ENCODE measurements at places on chromosomes 5 and 9. TPM values are rescaled to one million over a fixed set of nuclear protein-coding genes. Genes with fewer than 3 reads are reported as not detected.

CCDC171 gene
- total RNA-seq: 2.2 TPM

DNA sequence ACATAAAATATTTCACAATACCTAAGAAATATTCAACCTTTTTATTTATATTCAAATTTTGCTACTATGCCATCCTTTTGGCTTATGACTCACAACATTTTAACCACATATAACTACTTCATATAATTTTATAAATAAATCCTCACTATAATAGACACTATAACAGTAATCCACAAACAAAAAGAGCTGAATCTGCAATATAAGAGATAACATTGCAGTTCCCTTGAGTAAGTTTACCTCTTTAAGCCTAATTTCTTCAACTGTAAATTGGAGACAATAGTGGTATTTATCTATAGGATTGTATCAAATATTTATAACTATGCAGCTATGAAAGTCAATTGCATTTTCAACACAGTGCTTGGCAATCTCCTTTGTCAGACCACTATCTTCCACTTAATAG, 1084.5 kb downstream of the NR2F1-AS1 start:
- DNase-seq: no peak

TLE4 gene
- 220 TPM for total RNA-seq

FRMD3 gene
- total RNA-seq: 1.2 TPM

- DNase-seq: no peak
Measured at GRCh38 chr9:18526685-18527084, 52.7 kb downstream of the ADAMTSL1 start.

GRCh38 chr5:44389823-44390143, 563 bp upstream of the FGF10 start:
- DNase-seq: no peak

NUTM2F gene
- total RNA-seq: not detected

C9orf50 gene
- not detected for total RNA-seq

GRCh38 chr5:172123269-172123692, 64.7 kb downstream of the STK10 start:
- DNase-seq: no peak

ABLIM3 gene
- total RNA-seq: 2.4 TPM

PHYKPL gene
- 111 TPM for total RNA-seq

DNA sequence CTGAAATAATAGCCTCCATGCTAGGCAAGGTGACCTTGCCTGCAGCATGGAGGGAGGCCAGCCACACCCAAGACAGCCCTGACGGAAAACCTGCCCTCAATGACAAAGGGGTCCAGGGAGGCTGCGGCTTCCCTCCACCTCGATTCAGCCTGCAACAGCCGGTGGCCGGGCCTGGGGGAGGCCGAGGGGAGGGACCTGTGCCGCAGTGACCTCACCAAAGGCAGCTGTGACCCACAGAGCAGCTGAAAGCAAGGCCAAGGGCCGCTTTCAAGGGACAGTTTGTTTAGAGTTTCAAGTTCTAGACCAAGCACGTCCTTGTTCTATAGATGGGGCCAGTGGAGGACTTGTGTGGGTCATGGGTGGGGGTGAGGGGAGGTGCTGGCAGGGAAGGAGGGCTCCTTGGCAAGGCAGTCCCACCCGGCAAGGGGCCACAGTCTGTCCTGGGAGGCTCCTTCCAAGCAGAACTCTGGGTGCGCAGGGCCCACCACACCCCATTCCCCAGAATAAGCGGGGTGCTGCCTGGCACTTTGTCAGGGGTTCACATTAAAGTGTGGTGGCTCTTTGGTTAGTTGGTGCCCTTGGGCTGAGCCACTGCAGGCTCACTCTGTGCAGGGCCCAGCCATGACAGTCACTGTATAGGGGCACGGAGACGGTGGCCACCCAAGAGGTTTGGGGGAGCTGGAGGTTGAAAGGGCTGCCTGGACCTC, 226.5 kb downstream of the FANCC start:
- no peak for DNase-seq

DNA sequence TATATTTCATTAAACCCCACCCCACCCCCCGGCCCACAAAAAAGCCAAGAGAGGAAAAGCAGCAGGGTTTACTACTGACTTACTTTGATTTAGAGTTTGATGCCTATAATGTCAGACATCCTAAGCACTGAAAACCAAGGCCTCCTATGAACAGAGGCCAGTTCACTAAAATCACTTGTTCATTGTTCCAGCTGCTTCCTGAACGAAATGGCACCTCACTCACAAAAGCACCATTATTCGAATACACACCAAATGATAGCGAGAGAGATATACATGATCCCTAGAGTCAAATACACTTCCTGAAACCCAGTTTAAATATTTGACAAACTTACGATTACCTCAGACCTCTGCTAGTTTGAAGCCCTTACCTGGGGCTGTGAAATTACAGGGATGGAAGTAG, 66.6 kb downstream of the LPAR1 start:
- DNase-seq: no peak

DNA sequence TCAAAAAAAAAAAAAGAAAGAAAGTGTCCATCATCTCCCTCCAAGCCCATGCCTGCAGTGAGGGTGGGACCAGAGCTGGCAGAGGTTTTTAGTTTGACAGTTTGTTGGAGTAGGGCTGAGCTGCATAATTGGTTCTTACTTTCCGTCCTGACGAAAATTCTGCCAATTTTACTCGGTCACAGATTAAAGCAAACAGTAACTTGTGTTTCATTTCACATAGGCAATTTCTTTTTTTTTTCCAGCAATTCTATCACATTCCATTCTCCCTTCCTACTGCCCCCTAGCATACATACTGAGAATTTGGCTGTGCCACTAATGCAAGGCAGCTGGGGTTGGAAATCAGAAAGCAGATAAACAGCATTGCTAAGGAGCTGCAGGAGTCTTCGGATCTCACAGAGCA, 132.4 kb downstream of the FRMD3 start:
- no peak for DNase-seq

- no peak for DNase-seq
Measured at GRCh38 chr5:112703866-112704820, 33.5 kb upstream of the APC start.

IL13 gene
- total RNA-seq: 1.4 TPM

SLC6A7 gene
- not detected for total RNA-seq

DNA sequence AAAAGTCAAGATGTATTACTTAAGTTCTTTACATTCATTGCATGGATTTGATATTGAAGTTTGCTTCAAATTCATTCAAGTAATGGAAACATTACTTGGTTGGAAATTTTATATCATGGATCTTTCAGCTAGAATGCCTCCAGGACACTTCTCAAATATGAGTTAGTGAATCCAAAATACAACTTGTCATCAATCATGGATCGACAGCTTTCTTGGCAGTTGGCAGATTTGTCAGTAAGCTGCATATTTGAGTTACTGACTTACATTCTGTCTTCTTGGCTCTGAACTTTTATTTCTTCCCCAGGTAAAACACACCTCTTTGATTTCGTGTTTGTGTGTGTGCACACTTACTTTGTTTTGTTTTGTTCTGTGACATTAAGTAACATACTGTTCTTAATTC, 1171.1 kb downstream of the TAF11L14 start:
- no peak for DNase-seq

GABRA1 gene
- total RNA-seq: not detected

- DNase-seq: peak; percentile 15
Measured at GRCh38 chr9:93110311-93110855, 14.4 kb downstream of the CARD19 start.

DNA sequence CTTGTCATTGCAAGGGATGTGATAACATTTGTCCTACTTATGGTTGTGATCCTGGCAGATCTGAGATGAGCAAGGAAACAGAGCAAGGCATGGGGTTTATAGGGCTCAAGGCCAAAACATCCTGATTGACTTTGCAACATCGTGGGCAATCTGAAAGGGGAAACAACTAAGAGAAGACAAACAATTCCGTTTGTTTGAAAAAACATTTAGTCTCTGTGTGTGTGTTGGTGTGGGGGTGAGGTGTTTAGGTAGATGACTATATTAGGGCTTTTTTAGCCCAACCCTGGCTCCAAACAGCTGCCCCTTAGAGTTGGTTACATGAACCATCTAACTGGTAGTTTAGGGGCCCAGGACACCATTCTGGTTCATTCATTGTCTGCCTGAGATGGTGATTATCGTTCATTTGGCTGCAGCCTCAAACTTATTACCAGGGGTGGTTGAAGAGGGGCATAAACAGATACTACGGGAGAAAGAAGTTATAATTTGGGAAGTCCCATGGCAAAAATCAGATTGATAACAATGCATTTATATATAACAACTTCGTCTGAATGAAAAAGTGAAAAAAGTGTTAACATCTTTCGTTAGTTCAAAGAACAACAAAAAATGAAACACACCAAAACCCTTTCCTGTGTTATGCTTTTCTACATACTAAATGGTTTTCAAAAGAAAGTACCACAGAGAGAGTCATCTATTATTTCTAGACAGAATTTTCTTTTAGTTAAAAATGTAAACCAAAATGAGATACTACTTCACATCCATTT, 5.7 kb downstream of the FYB1 start:
- DNase-seq: peak; percentile 58

PCDHB10 gene
- total RNA-seq: not detected

ASPN gene
- total RNA-seq: not detected

SPARC gene
- 3.2 TPM for total RNA-seq

DNA sequence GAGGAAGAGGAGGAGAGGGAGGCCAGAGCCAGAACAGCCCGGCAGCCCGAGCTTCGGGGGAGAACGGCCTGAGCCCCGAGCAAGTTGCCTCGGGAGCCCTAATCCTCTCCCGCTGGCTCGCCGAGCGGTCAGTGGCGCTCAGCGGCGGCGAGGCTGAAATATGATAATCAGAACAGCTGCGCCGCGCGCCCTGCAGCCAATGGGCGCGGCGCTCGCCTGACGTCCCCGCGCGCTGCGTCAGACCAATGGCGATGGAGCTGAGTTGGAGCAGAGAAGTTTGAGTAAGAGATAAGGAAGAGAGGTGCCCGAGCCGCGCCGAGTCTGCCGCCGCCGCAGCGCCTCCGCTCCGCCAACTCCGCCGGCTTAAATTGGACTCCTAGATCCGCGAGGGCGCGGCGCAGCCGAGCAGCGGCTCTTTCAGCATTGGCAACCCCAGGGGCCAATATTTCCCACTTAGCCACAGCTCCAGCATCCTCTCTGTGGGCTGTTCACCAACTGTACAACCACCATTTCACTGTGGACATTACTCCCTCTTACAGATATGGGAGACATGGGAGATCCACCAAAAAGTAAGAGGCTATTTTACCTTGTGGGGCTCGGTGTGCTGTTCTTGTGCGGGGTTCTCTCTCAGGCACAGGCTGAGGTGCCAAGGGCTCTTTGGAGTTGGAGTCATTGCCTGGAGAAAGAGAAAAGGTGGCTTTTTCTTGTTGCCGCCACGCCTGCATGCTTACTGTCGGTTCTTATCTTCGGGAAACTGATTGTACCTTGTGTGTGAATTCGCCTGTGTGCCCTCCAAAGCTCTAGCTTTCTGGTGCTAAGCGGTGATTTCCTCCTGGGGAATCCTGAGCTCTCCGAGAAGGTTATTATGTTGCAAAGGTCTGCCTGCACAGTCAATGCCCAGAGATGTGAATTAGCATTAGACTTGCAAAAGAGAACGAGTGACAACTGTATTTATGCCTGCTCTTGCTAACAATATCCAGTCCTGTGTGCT, at the start of gene ISL1:
Gene ISL1, plus strand, starts transcription at position 318 of the 991 bp plus-strand sequence. Its CDS starts 224 bp downstream, at position 542.
- DNase-seq: no peak

DNA sequence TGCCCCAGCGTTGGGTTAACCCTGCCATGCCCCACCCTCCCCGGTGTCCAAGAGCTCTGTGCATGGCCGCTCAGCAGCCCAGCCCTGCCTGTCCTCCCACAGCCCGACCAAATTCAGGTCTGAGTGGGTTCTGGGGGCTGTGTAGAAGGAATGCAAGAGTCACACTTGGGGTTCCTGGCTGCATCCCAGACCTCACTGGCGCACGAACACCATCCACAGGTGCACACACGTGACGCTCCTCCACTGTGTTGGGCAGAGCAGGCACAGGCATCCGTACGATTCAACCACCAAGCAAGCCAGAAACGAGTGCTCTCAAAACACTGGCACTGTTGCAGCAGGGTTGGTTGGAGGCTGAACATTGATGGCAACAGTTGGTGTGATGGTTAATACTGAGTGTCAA, 93.9 kb downstream of the OLFM1 start:
- no peak for DNase-seq

GRCh38 chr5:10023494-10023893, 226.2 kb downstream of the ATPSCKMT start:
- no peak for DNase-seq

DNA sequence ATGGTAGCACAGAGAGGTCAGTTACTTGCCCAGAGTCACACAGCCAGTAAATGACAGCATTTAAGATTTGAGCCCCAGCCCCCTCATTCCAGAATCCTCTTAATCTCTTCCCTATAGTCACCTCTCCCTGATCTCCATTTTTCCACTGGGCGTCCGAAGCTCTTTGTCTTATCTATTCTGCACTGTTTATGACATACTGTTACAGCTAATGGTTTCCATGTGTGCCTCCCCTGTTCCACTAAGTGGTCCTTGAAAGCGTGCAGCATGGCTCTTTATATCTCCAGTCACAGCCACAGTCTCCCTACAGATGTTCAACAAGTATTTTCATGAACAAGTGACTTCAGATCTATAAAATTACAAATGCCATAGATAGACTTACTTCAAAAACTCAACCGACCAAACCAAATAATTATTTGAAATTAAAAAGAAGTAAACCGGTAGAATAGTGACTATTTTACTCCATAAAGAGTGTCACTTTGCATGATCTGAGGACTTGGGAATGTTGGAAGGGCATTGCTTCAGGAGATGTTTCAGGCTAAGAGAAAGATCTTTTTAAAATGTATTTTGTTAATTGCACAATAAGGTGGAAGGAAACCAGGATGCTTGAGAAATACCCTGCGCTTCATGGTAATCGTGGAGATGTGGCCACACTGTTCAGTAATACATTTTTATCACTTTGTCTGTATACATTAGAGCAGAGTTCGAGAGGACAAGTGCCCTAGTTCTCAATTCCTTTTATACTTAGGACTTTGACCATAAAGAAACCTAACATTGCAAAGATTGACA, 237.2 kb downstream of the FBXL7 start:
- DNase-seq: no peak

DNA sequence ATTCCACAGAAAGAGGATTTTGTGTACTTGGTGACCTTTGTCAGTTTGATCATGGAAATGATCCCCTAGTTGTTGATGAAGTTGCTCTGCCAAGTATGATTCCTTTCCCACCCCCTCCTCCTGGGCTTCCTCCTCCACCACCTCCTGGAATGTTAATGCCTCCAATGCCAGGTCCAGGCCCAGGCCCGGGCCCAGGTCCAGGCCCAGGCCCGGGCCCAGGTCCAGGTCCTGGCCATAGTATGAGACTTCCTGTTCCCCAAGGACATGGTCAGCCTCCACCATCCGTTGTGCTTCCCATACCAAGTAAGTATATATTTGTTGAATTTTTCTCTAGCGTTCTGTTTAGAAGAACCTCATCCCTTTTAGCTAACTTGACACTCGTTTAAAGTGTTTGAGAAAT, 30.0 kb downstream of the RBM27 start:
- DNase-seq: no peak

DNA sequence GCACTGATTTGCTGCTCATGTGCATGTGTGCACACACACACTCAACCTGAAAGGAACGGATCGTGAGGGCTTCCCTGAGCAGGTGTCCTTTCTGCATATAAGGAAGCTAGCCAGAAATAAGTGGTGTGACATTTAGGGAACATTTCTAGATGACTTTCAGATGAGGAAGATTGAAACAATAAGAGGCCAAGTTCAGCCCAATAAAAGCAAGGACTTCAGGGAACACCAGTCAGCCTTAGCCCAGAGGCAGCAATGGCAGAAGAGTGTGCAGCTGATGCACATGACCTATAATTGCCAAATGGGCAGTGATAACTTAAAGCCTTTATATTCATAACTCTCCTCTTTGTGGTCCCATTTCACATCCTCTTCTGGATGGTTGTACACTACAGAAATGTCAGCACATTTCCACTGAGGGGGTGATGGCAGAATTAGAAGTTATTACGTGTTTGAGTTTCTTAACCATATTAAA, 255.5 kb downstream of the TRIM32 start:
- no peak for DNase-seq

Data from natural killer cell (primary cell).